Right atrium auricular region (tissue), 2 donors: ENCODE measurements at places on chromosomes 5 and 9. TPM values are rescaled to one million over a fixed set of nuclear protein-coding genes. Genes with fewer than 3 reads are reported as not detected.

PCDHB15 gene
- 3.2 TPM for total RNA-seq

C9 gene
- total RNA-seq: not detected

GRCh38 chr5:14247054-14247386 is 103.9 kb downstream of the TRIO start:
- H3K4me1 ChIP-seq: no peaks in the 10 kb centered on the region
- H3K27me3 ChIP-seq: no peaks in the 10 kb centered on the region
- no peak overlapping the region for H3K4me3 ChIP-seq
- no peak for DNase-seq
- no peak overlapping the region for H3K27ac ChIP-seq
- H3K36me3 ChIP-seq: no peaks in the 10 kb centered on the region

- H3K27ac ChIP-seq: no peak overlapping the region
- no peaks in the 10 kb centered on the region for H3K4me1 ChIP-seq
- no peaks in the 10 kb centered on the region for H3K27me3 ChIP-seq
- no peak overlapping the region for H3K4me3 ChIP-seq
- H3K36me3 ChIP-seq: peaks cover 73% of the 10 kb centered on the region
These were observed 29.0 kb upstream of the ANXA6 start for GRCh38 chr5:151186538-151186937.

DNA sequence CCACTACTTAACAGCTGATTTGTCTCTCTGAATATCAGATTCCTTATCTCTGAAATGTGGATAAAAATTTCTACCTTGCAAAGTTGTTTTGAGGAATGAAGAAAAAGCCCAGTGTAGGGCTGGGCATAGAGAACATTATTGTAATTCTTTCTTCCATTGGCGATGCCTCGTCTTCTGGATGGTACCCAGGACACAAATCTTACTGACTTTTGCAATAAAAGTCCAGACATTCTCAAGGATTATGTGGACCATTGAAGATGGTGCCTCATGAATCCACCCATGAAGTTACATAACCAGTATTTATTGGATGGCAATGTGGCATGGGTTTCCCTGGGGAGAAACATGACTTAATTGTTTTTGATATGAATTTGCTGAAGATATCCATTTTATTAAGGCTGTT is 33.1 kb downstream of the NNT start:
- no peak overlapping the region for H3K27ac ChIP-seq
- no peaks in the 10 kb centered on the region for H3K4me1 ChIP-seq
- no peak for DNase-seq
- no peaks in the 10 kb centered on the region for H3K27me3 ChIP-seq
- H3K4me3 ChIP-seq: no peak overlapping the region

DNA sequence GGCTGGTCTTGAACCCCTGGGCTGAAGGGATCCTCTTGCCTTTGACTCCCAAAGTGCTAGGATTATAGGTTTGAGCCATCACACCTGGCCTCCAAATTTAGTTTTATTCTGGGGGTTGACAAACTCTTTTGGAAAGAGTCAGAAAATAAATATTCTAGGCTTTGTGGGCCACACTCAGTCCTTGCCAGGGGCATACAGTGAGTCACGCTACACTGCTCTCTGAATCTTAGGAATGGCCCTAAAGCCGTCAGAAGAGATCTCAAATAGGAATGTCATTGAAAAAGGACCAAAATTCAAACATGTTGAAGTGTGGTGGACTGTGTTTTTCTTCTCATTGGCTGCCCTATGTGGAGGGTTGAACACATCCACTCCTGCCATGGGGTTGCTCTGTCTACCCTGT is 127.7 kb upstream of the BASP1 start:
- no peak overlapping the region for H3K27ac ChIP-seq
- no peak overlapping the region for H3K4me3 ChIP-seq
- H3K36me3 ChIP-seq: no peaks in the 10 kb centered on the region
- H3K4me1 ChIP-seq: no peaks in the 10 kb centered on the region

DNA sequence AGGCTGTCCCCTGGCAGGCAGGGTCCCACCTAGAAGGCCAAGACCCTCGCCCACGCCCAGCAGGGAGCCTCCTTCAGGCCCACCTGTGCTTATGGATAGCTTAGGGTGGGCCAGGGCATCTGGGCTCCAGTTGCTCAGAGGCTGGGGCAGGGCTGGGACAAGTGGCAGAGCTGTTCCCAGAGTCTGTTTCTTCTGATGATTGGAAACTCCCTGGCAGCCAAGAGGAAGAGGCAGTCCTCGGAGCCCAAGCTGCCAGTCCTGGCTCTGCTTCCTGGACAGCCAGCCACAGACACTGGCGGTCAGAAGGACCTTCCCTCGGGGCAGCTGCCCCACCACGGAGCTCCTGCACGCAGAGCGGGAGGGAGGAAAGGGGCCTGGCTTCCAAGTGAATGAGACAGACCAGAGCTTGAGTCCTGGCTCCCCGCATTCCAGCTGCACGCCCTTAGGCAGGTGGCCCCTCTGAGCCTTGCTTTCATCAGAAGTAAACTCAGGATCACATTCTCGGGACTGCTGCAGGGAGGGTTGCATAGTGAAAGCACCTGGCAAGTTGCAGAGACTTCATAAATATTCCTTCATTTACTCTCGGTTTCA is 37.9 kb upstream of the GABRP start:
- peaks cover 43% of the 10 kb centered on the region for H3K4me1 ChIP-seq
- peak overlapping the region; percentile 76 for H3K27ac ChIP-seq
- no peaks in the 10 kb centered on the region for H3K36me3 ChIP-seq
- no peak overlapping the region for H3K4me3 ChIP-seq
- peak; percentile 57 for DNase-seq

- no peak overlapping the region for H3K27ac ChIP-seq
- DNase-seq: no peak
- H3K36me3 ChIP-seq: no peaks in the 10 kb centered on the region
- no peaks in the 10 kb centered on the region for H3K4me1 ChIP-seq
These were observed 47.6 kb upstream of the ADCY2 start for GRCh38 chr5:7348168-7348854.

- H3K27ac ChIP-seq: no peak overlapping the region
- H3K27me3 ChIP-seq: no peaks in the 10 kb centered on the region
- no peak overlapping the region for H3K4me3 ChIP-seq
- no peaks in the 10 kb centered on the region for H3K36me3 ChIP-seq
- H3K4me1 ChIP-seq: no peaks in the 10 kb centered on the region
- no peak for DNase-seq
These were observed 38.1 kb upstream of the SSBP2 start for GRCh38 chr5:81789033-81789432.

- DNase-seq: no peak
- H3K4me1 ChIP-seq: no peaks in the 10 kb centered on the region
- H3K27ac ChIP-seq: no peak overlapping the region
- no peak overlapping the region for H3K4me3 ChIP-seq
These were observed 119.1 kb upstream of the PTGER4 start for GRCh38 chr5:40560474-40561110.
